ENCODE measurements at places on chromosomes 16 and 17. TPM values are rescaled to one million over a fixed set of nuclear protein-coding genes. Genes with fewer than 3 reads are reported as not detected.

NPTX1 gene
- 0.70 TPM for polyA plus RNA-seq

- DNase-seq: peak; percentile 36
Measured at GRCh38 chr17:58377093-58377601, 25.1 kb upstream of the SUPT4H1 start.

- DNase-seq: no peak
Measured at GRCh38 chr16:26645614-26646013, 421.1 kb upstream of the C16orf82 start.

GRCh38 chr17:56290101-56290801 is 137.0 kb downstream of the ANKFN1 start:
- no peak for DNase-seq

DNA sequence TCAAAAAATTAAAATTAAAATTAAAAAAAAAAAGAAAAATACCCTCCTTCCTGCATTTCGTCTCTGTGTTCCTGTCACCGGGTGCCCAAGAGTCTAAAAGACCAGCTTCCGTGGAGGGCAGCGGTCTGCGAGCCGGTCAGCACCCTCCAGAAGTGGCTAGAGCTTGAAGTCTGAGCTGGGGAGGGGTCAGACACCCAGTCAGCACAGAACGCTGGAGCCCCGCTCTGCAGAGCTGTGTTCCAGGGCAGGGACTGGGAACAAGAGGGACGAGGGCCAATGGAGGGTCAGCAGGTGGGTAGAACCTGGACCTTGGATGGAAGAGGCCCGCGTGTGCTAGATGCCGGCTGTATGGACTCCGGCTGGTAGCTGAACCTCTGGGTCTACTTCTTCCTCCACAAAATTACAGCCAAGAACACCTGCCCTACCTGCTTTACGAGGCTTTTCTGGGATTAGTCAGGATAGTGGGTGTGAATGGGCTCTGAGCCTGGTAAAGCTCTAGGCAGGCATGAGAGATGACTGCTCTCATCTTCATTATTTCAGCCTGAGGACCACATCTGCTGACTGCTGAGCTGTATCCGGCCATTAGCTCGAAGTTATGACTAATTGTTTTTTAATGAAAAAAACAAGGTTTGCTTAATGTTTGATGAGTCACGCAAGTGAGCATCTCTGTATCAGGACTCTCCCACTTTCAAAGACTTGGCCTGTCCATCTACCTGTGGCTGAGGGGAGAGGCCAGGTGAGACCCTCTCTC is 5.9 kb downstream of the TRPV1 start:
- DNase-seq: no peak

GRCh38 chr17:77478281-77478680 is 337.5 kb downstream of the SEC14L1 start:
- no peak for DNase-seq

DNA sequence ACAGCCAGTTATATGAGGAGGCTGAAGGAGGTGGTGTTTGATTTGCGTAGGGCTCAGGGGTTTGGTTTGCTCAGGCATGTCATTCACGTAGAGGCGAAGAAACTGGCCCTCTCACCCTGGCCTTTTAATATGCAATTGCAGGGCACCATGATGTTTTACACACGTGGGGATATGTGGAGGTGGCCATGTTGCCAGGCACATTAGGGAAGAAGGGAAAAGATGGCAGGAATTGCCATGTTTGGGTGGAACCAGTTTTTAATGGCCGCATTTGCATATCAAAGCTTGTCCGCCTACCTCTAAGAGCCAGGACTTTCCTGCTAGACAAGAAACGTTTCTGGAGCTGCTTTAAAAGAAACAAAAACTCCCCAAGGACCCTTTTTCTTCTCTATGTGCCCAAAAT is 1483.7 kb upstream of the GOT2 start:
- DNase-seq: no peak

- DNase-seq: no peak
Measured at GRCh38 chr17:56598466-56598865, 5.0 kb downstream of the NOG start.

- no peak for DNase-seq
Measured at GRCh38 chr17:62854098-62854680, 46.1 kb upstream of the MARCHF10 start.

EVI2B gene
- 5.9 TPM for polyA plus RNA-seq

GRCh38 chr17:18017958-18018357 is 21.0 kb downstream of the ATPAF2 start:
- DNase-seq: no peak
